ENCODE measurements at places on chromosomes 11 and 22.

GRCh38 chr11:32365192-32365591, 70.1 kb downstream of the WT1 start:
- no peak for DNase-seq

GRCh38 chr11:2788168-2789071, 88.6 kb upstream of the KCNQ1OT1 start:
- no peak for DNase-seq

- DNase-seq, result no peak
Observed at GRCh38 chr11:120108785-120109168, 29.1 kb downstream of the TRIM29 start.

DNA sequence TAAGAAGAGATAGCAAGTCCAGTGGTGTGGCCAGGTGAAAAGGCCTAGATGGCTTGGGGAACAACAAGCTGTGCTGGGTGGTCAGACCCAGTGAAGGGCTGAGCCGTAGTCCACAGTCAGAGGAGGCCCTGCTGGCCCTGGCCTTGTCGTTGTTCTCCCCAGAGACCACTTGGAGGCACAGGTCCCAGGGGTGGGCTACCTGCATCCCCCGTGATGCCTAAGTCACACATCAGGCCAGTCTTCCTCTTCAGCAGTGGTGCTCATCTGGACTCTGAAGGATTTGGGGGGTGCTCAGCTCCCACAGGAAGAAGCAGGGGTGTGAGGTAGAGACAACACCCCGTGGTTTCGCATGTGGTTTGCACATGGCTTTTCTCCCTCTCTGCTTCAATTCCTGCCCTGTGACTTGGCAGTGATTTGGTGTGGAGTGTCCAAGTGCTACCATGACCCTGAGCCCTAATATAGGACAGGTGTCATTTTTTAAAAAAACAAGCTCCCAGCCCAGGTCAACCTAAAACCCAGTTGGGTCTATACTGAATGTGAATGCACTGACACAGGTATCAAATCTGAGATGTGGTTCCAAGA, 51.0 kb downstream of the ALX4 start:
- no peak for DNase-seq

GRCh38 chr11:77150836-77151235, 22.8 kb downstream of the MYO7A start:
- no peak for DNase-seq

DNA sequence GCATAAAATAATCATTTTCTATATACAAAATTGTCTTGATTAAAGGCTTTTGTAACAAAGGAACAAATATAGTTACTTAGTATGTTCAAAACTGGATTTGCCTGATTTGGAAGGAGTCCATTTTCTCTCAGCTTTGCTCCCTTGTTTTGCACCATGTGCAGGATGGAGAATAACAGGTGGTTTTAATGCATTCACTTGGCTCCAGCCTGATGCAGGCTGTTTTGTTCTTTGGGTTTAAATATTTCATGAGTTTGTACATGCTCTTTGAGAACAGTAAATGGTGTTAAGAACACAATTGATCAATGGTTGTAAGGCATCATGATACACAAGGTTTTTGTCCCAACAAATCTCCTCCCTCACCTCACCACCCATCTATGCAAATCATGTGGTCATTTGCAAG, 886.9 kb upstream of the CCDC90B start:
- no peak for DNase-seq

- no peak for DNase-seq
Observed at GRCh38 chr11:17988465-17988864, 24.4 kb downstream of the SERGEF start.

DNA sequence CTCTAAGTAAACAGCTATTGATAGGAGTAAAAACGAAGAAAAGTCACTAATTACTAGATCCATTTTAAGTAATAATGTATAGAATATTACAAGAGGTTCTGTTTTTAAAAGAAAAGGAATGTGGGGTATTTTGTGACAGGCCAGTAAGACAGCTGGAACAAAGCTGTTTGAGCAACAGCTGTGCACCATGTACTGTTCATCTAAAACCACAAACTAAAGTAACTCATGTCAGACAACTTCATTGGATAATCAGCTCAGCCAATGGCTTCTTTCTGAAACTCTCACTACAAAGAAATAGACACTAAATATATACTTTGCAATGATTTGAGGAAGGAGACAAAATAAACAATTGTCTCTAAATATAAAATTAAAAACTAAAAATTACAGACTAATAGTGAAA, 16.1 kb downstream of the RRAS2 start:
- DNase-seq, result no peak

DNA sequence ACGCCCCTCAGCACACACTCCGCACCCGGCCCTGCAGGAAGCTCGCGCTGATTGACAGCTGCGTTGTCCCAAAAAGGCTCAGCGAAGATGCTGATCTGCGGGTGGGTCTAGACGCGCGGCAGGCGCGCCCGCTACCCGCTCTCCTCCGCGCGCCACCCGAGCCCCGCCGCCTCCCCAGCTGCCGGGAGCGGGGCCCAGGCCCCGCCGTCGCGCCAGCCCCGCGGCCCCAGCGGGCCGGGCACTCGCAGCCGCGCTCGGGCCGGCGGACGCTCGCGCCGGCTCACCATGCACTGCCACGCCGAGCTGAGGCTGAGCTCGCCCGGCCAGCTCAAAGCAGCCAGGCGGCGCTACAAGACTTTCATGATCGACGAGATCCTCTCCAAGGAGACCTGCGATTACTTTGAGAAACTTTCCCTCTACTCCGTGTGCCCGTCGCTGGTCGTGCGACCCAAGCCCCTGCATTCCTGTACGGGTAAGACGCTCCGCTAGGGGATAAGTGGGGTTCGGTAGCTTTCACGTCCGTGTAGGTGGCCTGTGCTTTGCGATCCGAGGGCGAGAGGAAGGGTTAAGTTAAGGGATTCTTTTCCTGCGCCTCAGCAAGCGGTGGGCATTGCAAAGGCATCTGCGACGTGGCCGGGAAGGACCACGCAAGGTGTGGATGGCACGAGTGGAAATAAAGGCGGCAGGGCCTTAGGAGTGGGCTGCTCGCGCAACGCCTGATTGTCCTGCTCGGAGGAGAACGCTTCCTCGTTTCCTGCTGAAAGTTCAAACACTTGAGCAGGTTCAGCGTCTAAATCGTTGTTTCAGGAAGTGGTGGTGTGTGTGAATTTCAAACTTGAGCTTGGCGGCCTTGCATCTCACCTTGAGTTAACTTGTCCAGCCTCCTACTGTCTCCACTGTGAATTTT, at the start of gene BARX2:
Gene BARX2 (plus strand): TSS at position 98 of the 907 bp plus-strand sequence. CDS start 188 bp downstream, at position 286.
- DNase-seq, result no peak
